Jurkat, Clone E6-1 (cell line): ENCODE measurements at places on chromosomes 1 and 21.

- no peak for DNase-seq
These were observed 387.3 kb upstream of the PLXNA2 start for GRCh38 chr1:208631506-208631905.

GRCh38 chr1:41322835-41323234 is 38.4 kb upstream of the FOXO6 start:
- no peak for DNase-seq

- DNase-seq: no peak
These were observed 6.8 kb downstream of the ETNK2 start for GRCh38 chr1:204145033-204145504.

- peak; percentile 3 for DNase-seq
These were observed 209.5 kb downstream of the APP start for GRCh38 chr21:25961042-25961441.

DNA sequence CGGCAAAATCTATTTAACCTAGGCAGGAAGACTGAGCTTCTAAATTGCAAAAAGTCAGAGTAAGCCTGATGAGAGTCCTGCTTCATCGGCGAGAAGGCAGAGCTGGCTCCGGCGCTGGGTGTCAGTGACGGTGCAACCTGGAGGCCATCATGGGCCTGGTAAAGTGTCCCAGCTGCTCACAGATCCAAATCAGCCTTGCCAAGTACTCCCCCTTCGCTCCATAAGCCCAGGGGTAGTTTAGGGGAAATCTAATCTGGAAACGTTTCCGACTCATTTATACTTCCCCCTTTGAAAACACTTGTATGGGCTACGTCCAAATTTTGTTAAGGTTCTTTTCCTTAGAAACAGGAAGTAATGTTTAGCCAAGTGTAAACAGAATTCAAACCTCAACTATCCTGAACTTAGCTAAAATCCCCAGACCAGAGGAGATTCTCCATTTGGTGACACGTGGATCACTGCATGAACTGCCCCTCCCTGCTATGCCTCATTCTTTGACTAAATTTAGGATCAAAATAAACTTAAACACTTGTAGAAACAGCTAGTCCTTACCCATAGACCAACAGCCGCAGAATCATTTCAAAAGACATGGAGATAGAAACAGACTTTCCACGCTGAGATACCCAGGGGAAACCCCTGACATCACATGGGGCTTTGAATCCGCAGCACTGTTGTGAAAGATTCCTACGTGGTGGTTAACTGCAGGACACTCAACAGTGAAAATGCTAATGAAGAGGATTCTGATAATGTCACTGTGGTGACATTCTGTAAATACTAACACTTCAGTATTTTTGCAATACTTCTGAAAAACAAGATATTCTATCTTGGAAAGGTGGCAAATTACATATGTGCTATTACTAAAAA is 172.7 kb downstream of the TGFBR3 start:
- DNase-seq: no peak
